C1 segment of cervical spinal cord (tissue), 14 donors: ENCODE measurements at places on chromosomes 3 and 15.

- DNase-seq = no peak
Observed at GRCh38 chr3:69210068-69210730, 87.8 kb upstream of the LMOD3 start.

- no peak for DNase-seq
Observed at GRCh38 chr15:75058127-75058905, 34.9 kb downstream of the PPCDC start.

- DNase-seq = no peak
Observed at GRCh38 chr3:64295594-64295993, 70.3 kb upstream of the PRICKLE2 start.

DNA sequence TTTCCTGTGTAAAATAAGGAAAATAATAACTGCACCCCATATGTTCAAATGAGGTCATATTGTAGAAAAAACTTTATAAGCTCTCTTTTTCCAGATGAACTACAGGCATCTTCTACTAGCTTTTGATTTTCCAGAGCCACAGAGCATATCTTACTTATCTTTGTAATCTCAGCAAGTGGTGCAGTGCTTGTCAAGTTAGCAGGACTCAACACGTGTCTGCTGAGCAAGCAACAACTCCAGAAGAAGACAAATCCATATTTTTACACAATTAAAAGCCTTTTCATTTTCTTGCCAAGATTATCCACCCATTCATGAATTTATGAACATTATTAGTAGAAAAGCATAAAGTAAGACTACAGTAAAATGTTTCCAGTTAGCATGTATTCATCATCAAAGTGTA lies 14.4 kb upstream of the TSC22D2 start:
- DNase-seq = no peak

DNA sequence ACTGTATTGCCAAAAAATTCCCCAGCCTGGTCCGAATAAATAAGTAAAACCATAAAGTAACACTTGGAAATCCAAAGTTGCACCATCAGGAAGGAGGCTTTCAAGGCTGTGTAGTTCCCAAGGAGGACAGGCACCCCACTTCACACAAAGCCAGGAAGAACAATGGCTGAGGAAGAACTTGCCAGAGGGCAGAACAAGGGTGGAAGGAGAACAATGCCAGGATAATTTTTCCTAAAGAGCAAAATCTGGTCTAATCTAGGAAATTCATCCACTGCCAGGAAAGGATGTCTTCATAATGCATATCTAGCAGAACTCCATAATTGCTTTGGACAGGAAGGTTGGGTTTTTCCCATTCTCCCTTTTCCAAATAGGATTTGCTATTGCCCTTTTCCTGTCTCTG lies 15.7 kb upstream of the ARID3B start:
- DNase-seq = no peak
